Anterior cingulate cortex (tissue), 58 donors: ENCODE measurements at places on chromosomes 4 and X.

DNA sequence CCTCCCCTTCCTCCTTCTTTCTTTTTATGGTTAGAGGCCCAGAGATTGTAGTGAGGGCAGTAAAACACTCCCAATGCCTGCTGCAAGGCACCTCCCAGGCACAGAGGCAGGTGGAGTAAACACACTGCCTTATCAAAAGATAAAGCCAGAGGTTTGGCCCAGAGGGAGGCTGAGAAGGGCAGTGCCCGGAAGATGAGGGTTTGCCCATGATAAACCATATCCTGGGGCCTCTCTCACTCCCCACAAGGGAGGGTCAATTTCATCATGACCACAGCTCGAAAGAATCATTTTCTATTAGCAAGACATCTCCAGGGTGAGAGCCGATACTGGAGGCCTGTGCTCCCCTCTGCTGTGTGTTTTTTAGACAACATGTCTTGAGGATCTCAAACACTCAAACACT is 98.5 kb upstream of the FAM9C start:
- DNase-seq, result no peak

DNA sequence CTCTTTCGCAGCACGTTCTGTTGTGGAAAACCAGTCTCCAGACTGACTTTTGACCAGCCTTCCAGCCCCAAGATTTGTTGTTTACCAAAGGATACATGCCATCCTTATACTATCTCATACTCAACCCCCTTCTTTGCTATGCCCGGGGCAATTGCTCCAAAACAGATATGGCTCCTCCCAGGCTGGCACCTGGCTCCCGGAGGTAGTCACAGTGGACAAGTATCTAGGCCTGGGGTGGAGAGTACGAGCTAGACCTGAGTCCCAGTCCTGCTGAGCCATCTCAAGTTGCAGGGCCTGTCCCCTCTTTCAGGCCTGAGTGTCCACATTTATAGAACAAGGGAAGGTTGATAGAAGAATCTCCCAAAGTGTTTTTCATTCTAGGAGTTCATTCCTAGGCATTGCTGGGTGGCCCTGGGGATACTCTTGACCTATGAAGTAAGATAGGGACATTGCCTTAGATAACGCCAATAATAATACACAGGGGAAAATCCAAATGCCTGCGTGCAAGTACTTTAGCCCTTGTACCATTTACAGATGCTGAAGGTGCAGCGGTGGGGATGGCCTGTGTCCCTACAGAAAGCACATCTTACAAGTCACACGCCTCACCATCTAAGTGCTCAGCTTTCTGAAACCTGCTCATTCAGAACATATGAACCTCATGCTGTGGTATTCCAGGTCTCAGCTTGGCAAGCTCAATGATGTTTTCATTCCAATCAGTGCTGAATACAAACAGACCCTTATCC is 136.7 kb upstream of the MAMLD1 start:
- no peak for DNase-seq

GRCh38 chr4:89306486-89307177 is 968 bp downstream of the GPRIN3 start:
- DNase-seq, result no peak

GRCh38 chrX:38151441-38151840 is 69.2 kb downstream of the SRPX start:
- no peak for DNase-seq

GRCh38 chr4:87414816-87415215 is 7.6 kb upstream of the NUDT9 start:
- no peak for DNase-seq

DNA sequence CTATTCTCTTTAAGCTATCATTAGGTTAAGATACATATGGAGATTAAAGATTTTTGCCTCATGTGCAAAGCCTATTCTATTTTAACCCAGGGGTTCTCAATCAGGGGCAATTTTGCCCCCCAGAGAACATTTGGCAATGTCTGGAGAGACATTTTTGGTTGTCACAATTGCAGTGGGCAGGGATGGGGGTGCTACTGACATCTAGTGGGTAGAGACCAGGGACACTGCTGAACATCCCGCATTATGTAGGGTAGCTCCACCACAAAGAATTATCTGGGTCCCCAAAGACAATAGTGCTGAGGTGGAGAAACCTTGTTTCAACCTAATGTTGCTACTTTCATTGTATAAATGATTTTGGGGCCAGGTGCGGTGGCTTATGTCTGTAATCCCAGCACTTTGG is 13.2 kb upstream of the CA5B start:
- no peak for DNase-seq

- DNase-seq, result no peak
Observed at GRCh38 chr4:76726176-76726575, 171.8 kb downstream of the SOWAHB start.

- peak; percentile 12 for DNase-seq
Observed at GRCh38 chr4:70722199-70722791, 531 bp downstream of the RUFY3 start.

DNA sequence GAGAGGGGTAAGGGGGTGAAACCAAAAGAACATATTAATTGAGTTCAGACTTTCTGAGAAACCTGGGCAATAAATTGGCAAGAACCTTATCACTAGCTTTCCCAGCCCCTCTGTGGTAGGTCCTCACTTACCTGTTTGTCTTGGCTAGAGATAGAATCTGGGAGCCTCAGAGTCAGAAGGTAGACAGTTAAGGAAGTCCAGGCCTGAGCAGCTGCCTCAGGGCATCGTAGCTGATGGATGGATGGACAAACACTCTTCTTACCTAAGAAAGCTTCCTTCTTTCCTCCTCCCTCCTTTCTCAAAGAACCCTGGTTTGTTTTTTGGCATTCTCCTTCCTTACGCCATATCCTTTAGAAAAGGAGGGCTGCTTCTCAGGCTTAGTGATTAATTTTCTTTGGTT is 24.4 kb downstream of the FRAS1 start:
- no peak for DNase-seq
